ENCODE measurements at places on chromosomes 2 and 18.

- DNase-seq = no peak
Measured at GRCh38 chr2:28291811-28292440, 100.7 kb upstream of the FOSL2 start.

DNA sequence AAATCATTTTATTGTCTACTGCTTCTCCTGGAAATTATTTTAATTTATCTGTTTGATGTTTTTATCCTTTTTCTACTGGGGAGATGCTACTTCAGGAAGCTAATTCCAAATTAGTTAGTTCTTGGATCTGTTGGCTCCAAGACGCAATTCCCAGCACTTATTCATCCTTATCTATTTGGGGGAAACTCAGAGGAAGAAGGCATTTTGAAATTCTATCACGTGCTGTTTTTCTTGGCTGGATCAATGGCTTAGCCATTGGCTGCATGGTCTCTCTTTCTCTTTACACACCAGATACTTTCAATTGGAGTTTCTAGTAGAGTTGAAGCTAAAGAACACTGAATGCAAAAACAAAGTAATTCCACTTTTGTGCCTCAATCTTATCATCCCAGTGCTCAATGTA, 98.3 kb downstream of the RAPGEF4 start:
- no peak for DNase-seq

GRCh38 chr18:10313016-10313342, 141.5 kb upstream of the APCDD1 start:
- DNase-seq = no peak

DNA sequence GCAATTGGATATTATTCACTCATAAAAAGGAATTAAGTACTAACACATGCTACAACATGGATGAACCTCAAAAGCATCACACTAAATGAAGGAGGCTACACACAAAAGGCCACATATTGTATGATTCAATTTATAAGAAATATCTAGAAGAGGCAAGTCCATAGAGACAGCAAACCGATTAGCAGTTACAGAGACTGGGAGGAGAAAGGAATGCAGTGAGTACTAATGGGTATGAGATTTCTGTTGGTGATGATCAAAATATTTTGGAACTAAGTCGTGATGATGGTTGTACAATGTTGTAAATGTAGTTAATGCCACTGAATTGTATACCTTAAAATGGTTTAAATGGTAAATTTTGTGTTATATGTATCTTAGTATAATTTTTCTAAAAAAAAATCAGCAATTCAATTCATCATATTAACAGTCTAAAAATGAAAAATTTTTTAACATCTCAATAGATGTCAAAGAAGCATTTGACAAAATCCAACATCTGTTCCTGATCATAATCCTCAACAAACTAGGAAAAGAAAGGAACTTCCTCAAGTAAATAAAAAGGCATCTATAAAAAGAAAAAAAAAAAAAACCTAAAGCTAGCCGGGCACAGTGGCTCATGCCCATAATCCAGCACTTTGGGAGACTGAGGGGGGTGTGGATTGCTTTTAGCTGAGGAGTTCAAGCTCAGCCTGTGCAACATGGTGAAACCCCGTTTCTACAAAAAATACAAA, 98.1 kb downstream of the TGIF1 start:
- DNase-seq = no peak

- DNase-seq = no peak
Measured at GRCh38 chr2:235472443-235472842, 21.4 kb upstream of the AGAP1 start.

GRCh38 chr2:223007531-223007930, 44.5 kb upstream of the KCNE4 start:
- no peak for DNase-seq

DNA sequence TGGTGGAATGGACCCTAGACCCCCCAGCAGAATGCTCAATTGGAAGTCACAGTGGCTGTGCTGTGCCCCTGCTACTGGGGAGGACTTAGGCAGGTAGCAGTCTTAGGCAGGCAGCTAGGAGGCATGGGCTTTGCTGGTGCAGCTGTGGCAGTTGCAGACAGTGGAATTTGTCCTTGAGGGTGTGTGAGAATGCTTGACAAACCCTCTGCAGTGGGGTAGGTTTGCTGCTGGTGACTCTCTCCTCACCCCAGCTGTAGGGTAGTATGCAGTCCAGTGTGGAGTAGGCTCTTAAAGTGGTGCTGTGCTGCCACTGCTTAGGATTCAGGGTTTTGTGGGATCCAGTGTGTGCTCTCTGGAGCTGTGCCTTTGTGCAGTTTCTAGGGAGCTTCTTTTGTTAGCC, 61.3 kb downstream of the NUP35 start:
- DNase-seq = no peak

DNA sequence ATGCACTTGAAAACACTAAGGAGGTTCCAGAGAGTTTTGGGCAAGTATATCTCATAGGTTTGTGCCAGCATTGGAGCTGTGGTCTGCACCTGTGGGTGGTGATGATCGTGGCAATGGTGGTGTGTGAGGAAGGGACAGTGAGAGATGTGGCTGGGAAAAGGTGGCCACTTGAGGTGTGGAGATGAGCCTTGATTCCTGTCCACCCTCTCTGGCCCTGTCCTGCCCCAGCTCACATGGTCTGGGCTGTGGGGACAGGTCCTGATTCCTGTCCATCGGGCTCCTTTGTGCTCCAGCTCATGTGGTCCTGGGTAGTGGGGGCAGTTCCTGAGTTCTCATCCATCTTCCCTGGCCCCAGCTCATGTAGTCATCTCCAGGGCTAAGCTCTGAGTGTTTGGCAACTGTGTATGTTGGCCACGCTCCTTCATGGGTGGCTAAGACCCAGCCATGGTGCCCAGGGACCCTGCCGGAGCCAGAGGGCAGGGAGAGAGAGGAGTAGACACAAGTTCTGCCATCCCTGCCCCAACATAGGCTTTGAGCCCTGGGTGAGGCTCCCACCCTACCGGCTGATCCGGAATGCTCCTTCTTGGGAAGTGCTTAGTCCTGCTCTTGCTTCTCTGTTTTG, 294.4 kb upstream of the HDAC4 start:
- no peak for DNase-seq

GRCh38 chr18:33010149-33010548, 237.3 kb upstream of the KLHL14 start:
- no peak for DNase-seq

DNA sequence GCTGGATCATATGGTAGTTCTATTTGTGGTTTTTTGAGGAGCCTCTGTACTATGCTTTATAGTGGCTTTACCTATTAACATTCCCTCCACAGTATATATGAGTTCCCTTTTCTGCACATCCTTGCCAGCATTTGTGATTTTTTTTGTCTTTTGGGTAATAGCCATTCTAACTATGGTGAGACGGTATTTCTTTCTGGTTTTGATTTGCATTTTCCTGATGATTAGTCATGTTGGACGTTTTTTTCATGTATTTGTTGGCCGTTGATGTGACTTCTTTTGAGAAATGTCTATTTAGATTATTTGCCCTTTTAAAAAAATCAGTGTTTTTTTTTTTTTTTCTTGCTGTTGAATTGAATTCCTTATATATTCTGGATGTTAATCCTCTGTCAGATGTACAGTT, 31.1 kb downstream of the ACTR3 start:
- no peak for DNase-seq

- DNase-seq = no peak
Measured at GRCh38 chr18:27609221-27609620, 424.1 kb upstream of the CHST9 start.

DNA sequence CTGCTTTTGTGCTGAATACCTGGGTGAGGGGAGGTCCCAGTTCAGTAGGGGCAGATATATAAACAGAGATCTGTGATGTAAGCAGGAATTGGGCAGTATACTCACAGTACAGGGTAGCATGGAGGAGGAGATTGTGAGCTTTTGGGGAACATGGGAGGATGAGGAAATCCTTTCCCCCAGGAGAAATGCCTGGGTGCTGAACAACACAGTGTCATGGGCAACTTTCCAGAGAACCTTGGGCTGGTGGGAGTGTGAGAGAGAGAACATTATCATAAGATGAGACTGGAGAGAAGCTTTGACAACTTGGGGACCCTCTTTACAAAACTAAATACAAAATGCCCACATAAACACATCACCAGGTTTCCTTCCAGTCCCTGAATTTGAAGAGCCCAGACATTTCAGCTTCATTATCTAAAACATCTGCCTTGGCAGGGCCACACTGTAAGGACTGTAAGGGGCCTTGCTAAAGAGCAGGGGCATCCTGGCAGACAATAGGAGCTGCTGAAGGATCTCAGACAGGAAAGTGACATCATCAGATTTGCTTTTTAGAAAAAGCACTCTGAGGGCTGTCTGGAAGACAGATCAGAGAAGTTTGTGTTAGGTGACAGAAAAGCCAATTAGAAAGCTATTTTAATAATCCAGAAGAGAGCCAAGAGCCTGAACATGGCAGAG, 303.1 kb upstream of the FBXO11 start:
- DNase-seq = no peak

DNA sequence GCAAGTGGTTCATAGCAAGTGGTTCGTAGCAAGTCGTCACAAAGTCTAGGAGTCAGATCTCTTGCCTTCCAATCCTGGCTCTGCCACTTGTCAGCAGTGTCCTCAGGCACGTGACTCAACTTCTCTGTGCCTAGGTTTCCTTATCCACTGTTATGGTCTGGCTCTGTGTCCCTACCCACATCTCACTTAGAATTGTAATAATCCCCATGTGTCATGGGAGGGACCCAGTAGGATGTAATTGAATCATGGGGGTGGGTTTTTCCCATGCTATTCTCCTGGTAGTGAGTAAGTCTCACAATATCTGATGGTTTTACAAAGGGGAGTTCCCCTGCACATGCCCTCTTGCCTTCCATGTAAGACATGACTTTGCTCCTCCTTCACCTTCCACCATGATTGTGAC, 51.8 kb upstream of the AP1S3 start:
- DNase-seq = peak; percentile 9

- DNase-seq = peak; percentile 67
Measured at GRCh38 chr2:10305254-10305635, 2.5 kb downstream of the HPCAL1 start.

DNA sequence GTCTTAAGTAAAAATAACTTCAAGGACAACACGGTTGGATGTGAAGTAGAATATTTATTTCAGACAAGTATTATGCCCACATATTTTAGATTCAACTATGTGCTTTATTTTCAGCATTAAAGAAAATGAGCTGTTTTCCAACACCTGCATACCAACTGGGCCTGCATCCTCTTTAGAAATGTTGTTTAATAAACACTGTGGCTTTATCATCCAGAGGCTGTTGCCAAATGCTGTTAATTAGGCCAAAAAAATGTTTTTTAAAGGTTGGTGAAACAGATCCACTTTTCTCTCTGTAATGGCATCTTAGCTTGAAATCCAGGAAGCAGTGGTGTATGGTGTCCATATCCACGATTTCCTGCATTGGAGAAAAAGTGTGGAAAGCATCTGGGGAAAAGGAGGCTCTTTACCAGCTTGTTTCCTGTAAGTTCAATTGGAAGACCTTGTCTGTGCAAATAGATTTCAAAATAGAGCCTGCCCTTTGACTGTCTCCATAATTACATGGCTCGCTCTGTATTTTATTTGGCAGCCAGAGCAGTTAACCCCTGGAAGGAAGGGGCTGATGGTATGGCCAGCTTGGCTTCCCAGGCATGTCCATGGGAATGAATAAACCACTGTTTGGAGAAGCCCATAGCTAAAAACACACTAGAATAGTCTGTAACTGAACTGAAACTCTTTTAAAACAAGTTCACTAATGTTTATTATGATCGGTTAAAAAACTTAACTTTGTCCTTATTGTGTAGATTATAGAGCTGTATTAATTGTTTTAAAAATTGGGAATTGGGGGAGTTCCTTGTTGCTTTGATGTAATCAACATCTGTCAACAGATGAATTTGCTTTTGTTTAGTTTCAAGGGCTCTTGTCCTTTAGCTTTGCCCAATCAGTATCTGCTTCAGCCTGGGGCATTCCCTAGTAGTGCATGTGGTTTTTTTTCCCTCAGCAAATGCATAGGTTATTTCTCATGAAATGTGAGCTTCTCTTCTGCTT, 33.0 kb upstream of the DLX1 start:
- no peak for DNase-seq

- no peak for DNase-seq
Measured at GRCh38 chr18:48792141-48792540, 158.6 kb downstream of the SMAD7 start.

- DNase-seq = no peak
Measured at GRCh38 chr2:205895981-205896655, 189.9 kb downstream of the INO80D start.

GRCh38 chr2:65263262-65263661, 35.6 kb downstream of the ACTR2 start:
- DNase-seq = no peak

- DNase-seq = peak; percentile 18
Measured at GRCh38 chr2:7672685-7673071, 755.5 kb downstream of the RNF144A start.
